ENCODE measurements at places on chromosomes 16 and 17. TPM values are rescaled to one million over a fixed set of nuclear protein-coding genes. Genes with fewer than 3 reads are reported as not detected.

Gene TBC1D3
- total RNA-seq, result not detected

Gene DNAH3
- not detected for total RNA-seq

Gene GNGT2
- total RNA-seq, result 18.2 TPM

Gene SHISA9
- not detected for total RNA-seq

All from activated CD4-positive, alpha-beta T cell treated with anti-CD3 and anti-CD28 coated beads, Interleukin-2, amount 10 ng/mL, durations not matched to agents 24 days and 14 days (primary cell).